ENCODE measurements at places on chromosomes 4 and X.
A peak's percentile ranks its signal among the peaks of the same experiment; 100 is the strongest.

GRCh38 chrX:136906921-136907510 is 26.5 kb upstream of the RBMX start:
- DNase-seq = no peak

DNA sequence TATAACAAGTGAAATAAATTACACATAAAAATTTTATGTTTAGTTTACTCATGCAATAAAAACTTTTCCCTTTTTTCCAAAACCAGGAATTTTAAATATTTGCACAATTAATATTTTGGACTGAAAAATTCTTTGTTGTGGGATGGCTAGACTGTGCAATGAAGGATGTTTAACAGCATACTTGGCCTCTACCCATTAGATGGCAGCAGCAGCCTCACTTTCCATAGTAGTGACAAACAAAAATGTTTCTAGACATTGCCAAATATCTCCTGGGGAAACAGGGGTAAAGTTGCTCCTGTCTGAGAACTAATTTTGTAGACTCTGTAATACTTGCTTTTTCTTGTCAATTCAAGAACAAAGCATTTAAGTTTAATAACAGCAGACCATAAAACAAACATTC is 49.8 kb downstream of the SCLT1 start:
- DNase-seq = no peak

GRCh38 chr4:90753068-90753467 is 625.9 kb downstream of the CCSER1 start:
- DNase-seq = no peak

DNA sequence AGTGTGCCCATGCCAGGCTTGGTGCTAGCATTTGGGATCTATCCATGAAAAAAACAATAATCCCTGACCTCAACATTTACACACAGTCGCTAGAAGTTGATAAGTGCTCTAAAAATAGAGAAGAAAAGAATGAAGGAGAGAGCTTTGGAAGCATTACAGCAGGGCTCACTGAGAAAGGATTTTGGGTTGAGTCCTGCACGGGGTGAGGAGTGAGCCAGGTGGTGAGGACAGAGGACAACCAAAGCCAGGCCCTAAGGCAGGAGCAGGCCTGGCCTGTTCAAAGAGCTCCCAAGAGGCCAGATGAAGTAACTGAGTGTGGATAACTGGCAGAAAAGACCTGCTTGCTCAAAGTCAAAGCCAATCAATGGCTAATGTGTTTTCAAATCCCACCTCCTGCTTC is 20.7 kb upstream of the PROM1 start:
- no peak for DNase-seq

DNA sequence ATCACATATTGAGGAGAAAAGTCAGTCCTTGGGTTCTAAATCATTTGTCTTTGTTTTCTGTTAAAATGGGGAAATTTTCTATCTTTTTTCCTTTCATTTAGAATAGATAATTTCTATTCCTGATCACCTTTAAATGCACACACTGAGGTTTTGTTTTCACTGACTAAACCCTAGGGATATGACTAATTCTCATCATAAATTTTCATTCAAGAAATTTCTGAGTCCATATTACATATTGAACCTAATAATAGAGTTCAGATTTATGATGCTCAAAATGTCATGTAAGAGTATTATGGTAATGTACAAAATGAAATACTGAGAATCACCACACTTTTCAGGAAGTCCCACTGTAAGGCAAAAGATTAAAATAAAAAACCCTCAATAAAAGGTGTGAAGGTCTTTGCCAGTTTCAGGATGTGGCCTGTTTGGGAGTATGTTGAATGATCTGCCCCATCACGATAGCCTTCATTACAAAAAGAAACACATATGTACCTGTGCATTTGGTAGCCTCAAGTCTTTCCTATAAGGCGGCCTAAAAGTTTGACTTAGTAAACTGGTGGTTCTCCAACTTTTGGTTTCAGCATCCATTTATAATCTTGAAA is 49.4 kb downstream of the LEF1 start:
- DNase-seq = no peak

DNA sequence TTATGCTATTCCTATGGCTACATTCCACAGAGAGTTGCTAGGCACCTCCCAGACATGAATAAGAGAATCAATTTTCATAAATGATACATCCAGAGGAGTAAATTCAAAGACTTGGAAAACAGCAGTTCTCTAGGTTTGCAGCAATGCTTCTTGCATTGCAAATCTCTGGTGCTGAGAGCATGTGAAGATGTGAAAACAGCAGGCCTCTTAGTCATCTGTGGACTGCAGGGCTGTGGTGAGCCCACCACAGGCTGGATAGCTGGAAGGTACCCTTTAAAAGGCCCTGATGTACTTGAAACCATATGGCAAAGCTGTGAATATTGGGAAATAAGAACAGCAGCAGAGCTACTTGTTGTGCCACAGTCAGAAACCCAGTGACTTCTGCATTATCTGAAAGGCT is 2135.9 kb downstream of the ARAP2 start:
- no peak for DNase-seq

DNA sequence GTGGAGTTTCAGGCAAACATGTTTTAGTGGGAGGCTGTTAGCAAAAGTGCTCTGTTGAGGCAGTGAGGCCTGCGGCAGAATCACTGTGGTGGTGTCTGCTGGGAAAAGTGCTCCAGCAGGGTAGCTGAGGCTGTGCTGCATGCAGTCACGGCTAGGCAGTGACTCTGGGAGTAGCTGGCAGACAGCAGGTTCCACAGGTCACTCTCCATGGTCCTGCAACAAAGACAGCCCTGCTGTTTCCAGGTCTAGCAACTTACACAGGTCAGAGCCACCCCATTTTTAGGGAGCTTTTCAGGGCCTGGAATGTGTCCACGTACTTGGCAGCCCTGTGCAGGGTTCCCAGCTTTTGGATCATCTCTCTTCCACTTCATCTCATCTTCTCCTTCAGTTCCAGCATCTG is 184.3 kb downstream of the NAA11 start:
- no peak for DNase-seq

DNA sequence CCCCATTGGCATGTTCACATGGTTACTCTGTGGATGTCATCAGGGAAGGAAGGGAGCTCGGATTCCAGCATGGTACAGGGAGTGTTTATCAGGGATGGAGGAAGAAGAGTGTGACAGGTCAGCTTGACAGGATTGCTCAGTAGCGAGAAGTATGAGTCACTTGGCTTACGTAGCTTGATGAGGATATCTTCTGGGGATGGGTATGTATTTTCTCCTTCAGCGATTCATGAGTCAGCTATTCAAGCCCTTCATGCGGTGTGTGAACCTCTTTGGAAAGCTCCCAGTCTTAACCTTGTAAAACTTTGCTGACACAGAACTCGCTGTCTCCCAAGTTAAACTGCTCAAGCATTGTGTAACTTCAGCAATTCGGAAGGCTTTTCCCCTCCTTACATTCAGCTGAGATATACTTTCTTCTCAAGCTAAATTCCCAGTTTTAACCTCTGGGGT is 275.4 kb downstream of the ARHGAP10 start:
- DNase-seq = no peak

GRCh38 chr4:174198828-174199227 is 84.6 kb downstream of the FBXO8 start:
- no peak for DNase-seq

DNA sequence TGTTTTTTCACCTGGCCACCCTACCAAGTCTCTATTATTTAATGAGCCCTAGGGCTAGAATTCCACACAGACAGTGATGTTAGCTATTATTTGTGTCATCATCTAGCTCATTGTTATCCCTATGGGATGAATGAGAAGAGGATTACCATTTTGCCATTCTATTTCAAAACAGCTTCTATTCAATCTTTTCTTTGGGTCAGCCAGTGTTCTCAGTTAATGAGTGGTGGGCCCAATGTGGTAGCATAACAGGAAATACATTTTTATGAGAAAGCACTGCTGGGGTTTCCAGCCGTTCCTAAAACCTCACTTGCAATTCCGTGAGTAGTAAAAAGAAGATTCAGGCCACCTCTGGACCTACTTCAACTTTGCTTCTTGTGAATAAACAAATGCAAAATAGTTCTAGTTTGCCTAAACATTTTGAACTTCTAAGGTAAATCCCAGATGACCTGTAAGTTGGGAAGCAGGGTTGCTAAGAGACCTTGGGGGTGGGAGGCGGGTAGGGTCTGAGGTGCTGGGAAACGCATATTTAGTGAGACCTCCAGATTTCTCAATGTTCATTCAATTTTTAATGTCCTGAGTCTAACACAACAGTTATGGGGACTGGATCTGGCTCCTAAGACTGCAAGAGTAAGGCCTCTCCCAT is 24.8 kb upstream of the CYP2U1 start:
- DNase-seq = no peak

DNA sequence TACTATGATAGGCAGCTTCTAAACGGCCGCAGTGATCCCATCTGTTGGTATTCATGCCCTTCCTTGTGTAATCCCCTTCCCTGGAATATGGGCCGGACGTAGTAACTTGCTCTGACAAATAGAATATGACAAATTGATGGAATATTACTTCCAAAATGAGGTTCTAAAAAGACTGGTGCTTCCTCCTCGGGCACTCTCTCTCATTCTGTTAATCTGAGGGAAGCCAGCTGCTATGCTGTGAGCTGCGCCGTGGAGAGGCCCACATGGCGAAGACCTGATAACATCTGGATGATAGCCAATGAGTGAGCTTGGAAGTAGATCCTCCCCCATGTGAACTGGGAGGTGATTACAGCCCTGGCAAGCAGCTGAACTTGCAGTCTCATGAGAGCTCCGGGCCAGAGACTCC is 27.2 kb upstream of the SLC25A4 start:
- peak; percentile 84 for DNase-seq

DNA sequence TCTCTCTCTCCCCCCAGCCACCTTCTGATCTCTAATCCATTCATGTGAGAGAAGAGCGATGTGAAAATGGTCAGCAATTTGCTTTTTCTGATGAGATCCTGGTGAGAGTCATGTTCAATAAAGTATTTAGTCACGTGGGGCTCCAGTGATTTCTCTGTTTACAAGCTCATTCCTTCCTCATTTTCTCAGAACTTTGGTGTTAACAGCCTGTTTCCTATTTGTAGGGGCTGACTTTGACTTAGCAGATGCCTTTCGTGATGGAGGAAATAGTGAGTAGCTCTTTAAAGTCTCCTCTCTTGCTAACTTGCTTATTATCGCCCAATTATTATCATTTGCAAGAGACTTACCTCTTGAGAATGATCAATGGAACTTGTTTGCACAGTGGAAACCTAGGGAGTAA is 72.6 kb upstream of the CD99 start:
- no peak for DNase-seq

- DNase-seq = no peak
Measured at GRCh38 chr4:152307669-152308068, 228.2 kb downstream of the FBXW7 start.

GRCh38 chr4:5389756-5390310 is 318.5 kb downstream of the EVC2 start:
- DNase-seq = no peak

GRCh38 chrX:73847991-73848390 is 285.0 kb downstream of the CHIC1 start:
- DNase-seq = no peak

- DNase-seq = no peak
Measured at GRCh38 chr4:21976166-21976565, 27.6 kb upstream of the KCNIP4 start.

DNA sequence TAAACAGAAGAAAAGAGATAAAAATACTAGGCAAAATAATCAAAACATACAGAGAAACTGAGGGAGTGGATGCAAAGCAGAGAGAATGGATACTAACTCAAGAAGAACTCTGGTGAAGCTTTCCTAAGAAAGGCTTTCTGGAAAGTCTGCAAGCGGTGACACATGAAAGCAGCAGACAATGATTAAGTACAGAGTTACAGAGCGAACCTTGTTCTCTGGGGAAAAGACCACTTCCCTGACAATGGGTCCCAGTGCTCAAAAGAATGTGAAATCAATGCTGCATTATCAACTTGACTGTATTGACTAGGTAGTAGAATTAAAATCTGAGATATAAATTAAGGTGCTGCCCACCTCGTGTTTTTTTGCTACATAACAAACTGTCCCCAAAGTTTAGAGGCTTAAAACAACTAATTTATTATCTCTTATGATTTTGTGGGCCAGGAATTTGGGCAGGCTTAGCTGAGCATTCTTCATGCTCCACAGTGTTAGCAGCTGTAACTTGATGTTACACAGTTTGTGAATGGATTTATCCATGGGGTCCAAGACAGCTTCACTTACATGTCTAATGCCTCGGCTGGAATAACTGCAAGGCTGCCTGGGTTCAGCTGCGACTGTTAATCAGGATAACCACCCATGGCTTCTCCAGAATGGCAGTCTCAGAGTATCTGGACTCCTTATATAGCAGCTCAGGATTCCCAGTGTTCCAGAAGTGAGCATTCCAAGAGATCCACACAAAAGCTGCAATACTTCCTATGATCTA is 106.9 kb upstream of the INPP4B start:
- no peak for DNase-seq

GRCh38 chr4:106650701-106651100 is 282.1 kb upstream of the GIMD1 start:
- no peak for DNase-seq

GRCh38 chr4:10728016-10728415 is 43.4 kb upstream of the CLNK start:
- DNase-seq = no peak

GRCh38 chrX:45360571-45360970 is 159.9 kb upstream of the DIPK2B start:
- DNase-seq = no peak

- no peak for DNase-seq
Measured at GRCh38 chrX:116009861-116010710, 160.5 kb upstream of the AGTR2 start.

DNA sequence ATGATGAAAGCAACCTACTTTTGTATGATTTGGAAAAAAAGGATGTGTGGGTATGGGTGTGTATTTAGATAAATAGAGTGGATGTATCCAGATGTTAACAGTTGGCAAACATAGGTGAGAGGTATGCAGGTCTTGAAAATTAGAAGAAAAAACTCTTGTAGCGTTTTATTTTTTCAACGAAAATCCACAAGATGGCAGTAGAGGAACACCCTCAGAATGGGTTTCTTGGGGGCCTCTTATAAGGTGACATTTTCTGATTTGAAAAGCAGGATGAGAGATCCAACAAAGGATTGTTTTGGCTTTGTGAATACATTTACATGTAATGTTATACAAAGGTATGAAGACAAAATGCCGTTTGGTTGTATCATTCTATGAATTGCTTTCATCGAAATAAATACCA is 68.3 kb downstream of the FMR1NB start:
- DNase-seq = no peak

- no peak for DNase-seq
Measured at GRCh38 chrX:16524316-16524715, 125.6 kb upstream of the S100G start.

GRCh38 chr4:10015140-10015753 is 6.0 kb downstream of the SLC2A9 start:
- DNase-seq = no peak

GRCh38 chr4:133618963-133619362 is 469.9 kb downstream of the PCDH10 start:
- DNase-seq = no peak

GRCh38 chrX:40104630-40104984 is 6.8 kb upstream of the BCOR start:
- peak; percentile 83 for DNase-seq

DNA sequence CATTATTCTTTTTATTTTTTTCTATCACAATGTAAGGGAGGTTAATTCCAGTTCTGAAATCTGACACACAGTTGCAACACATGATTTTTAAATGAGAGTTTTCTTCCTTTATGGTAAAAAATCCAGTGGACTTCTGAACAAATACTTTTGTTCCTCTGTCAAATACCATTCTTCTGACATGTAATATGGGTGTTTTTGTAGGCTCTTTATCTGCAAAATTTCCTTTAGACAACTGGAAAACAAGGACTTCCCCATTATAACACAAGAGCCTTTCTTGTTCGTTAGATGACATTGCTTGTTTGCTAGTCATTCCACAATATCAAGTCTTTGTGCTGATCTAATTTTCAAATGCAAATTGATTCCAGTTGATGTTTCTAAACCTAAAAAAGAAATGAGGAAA is 7.7 kb downstream of the FANCB start:
- no peak for DNase-seq

Measured in coronary artery (tissue), 2 donors.